NK-92 treated with Interleukin-12 subunit alpha and Interleukin-12 subunit beta, amount 100 ng/mL, for 24 hours (cell line): ENCODE measurements at places on chromosomes 7 and 10.

DNA sequence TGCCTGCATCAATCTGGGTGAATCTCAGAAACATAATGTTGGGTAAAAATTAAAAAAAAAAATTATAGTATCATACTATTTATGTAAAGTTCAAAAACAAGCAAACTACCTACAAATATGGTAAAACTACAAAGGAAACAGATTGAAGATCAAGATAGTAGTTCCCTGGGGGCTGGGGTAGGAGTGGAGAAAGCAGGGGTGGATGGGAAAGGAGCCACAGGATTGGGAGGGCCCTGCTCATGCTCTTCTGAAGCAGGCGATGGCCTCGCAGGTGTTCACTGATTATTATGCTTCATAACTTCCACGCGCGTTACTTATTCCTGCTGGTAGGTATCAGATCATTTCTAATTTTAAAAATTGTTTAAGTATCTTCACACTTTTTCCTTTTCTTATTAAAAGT, 96.0 kb upstream of the GATA3 start:
- no peak for DNase-seq

DNA sequence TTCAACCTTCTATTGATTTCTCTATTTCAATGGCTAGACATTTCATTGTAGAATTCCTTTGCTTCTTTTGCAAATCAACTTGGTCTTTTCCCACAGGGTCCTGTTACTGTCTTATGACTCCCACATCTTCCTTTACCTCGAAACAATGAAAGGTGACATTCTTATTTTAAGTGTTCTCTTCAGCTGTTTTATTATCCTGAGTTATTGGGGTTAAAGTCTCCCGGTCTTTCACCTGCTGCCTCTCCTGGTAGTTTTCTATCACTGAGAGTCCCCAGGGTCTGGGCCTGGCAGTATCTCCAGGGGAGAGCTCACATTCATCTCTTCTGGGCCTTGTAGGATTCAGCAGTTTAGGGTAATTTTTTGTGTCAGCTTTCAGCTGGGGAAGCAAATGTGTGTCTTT, 95.8 kb downstream of the HECW1 start:
- no peak for DNase-seq

DNA sequence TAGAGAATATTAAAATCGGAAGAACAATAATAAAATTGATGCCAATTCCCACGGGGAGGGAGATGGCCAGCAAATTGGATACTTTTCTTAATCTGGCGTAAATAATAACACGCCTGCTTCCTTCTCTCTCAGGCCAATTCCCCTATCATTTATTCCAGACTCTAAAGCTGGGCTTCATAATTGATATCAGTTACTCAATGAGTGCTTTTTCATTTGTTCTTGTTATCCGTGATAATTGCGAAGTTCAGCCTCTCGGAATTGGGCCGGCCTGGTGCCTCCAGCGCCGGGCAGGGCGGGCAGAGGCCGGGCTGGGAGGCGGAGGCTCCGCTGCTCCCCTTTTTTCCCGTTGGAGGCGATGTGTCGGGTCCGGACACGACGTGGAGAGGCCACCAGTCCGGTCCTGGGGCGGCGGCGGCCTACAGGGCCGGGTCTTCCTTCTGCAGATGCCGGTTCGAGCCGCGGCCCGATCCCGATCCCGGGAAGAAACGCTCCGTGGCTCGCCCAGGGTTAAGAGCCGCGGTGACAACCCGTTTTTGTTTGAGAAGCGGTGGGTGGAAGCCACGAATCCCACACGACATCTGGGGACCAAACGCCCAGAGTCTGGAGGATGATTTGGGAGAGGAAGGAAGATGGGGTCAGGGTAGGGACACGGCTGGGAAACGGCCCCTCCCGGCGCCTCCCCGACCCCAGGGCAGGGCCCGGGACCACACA, 13.6 kb downstream of the UNCX start:
- no peak for DNase-seq

DNA sequence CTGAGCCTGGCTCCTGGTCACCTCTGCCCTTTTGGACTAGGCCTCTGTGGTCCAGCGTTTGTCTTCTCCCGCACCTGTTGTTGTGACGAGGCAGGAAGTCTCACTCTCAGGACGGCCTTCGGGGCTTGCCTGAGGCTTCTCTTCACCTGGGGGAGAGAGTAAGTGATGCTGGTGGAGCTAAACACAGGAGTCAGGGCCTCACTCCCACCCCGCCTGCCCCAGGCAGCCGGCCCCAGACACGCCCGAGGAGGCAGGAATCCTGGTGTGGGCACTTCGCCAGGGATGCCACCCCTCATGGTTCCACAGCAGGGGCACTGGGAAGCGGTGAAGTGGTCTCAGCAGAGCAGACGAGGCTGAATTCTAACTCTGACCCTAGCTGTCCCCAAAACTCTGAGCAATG, 42.4 kb downstream of the IL2RA start:
- DNase-seq: no peak

DNA sequence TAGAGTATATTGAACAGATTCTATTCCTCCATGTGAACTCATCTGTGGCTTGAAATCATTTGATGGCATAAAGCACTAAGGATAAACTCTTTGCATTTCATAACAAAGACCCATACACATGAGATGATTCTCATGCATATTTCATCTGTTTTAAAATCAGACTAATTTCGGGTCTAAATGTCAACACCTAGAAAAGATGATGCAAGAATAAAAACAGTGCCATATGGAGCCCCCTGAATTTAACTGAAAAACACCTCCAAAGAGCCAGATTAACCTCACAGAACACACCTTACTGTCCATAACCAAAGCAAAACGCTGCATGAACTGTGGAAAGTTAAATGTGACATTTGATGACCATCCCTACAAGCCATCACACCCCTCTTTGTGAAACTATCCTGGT, 59.7 kb downstream of the ELAPOR2 start:
- DNase-seq: no peak

- DNase-seq: peak; percentile 79
These were observed at the start of gene DENND10 for GRCh38 chr10:119103903-119104653. Gene DENND10, plus strand, starts transcription at chr10:119104113. Its CDS starts 30 bp downstream, at chr10:119104143.

GRCh38 chr10:51048792-51049191, 25.5 kb upstream of the PRKG1 start:
- no peak for DNase-seq

DNA sequence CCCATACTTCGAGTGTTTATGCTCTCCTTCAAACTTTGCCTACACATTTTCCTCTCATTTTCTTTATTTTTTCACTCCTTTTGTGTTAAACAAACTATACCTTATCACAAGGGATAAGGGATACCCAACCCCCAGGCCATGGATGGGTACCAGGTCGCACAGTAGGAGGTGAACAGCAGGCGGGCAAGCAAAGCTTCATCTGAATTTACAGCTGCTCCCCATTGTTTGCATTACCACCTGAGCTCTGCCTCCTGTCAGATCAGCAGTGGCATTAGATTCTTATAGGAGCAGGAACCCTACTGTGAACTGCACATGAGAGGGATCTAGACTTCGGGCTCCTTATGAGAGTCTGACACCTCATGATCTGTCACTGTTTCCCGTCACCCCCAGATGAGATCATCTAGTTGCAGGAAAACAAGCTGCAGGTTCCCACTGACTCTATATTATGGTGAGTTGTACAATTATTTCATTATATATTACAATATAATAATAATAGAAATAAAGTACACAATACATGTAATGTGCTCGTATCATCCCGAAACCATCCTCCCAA, 28.5 kb downstream of the ZC3HC1 start:
- DNase-seq: no peak

DNA sequence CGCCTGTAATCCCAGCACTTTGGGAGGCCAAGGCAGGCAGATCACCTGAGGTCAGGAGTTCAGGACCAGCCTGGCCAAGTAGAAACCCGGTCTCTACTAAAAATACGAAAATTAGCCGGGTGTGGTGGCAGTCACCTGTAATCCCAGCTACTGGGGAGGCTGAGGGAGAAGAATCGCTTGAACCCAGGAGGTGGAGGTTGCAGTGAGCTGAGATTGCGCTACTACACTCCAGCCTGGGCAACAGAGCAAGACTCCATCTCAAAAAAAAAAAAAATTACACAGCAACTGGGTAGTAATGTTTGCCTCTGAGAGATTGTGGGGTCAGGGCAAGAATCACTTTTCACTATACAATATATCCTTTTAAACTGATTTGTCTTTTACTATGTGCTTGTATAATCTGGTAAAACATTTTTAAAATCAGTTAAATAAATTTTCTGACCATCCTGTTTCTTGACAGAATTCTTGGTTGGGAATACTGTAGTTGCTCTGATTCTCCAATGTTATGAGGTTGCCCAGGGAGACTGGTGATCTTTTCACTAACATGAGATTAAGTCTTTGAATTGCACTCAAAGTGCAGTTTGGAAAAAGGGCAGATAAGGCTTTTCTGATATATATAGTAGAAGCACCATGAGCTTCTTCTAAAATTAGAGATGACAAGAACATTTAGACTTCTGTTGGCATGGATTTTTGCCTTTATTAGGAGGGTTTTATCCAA, 1.5 kb downstream of the ENTPD7 start:
- DNase-seq: no peak

DNA sequence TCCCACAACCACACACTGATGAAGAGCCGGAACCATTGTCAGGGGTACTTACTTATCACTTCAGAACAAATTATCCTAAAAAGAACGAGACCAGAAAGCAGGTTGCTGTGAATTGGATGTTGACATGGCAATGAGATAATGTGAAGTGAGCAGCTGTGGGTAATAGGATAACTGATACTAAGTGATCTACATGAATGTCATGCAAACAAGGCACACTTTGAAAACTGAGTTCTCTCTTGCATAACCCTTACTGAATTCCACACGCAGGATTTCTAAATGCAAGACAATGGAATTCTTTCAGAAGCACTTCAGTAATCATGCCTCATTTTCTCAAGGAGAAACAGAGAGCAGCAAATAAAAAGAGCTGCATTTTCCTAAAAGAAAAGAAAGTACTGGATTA, 242.5 kb upstream of the TMEM229A start:
- DNase-seq: no peak

- DNase-seq: no peak
These were observed 91.7 kb downstream of the MLLT10 start for GRCh38 chr10:21625623-21626229.

DNA sequence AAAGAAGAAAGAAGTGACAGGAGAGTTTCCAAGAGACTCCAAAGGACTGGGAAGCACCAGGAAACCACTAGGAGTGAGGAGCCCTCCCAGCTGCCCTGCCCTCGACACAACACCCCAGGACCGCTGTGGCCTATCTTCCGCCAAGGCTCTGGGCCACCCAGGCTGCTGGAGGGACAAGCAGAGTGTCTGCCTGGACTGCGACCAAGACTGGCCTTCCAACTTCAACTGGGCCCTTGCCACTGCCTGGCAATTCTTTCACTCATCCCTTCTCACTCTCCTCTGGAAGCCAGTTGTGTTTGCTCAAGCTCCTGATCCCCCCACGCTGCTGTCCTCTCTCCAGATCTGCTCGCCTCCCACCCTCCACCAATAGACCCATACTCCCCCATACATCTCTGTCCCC, 10.2 kb downstream of the KIAA1549 start:
- DNase-seq: no peak

- no peak for DNase-seq
These were observed 5.4 kb downstream of the IDI1 start for GRCh38 chr10:1043532-1043995.

GRCh38 chr10:60728056-60728455, 50.2 kb upstream of the CDK1 start:
- DNase-seq: no peak

- no peak for DNase-seq
These were observed 9.8 kb upstream of the PARD3 start for GRCh38 chr10:34824870-34825269.

- no peak for DNase-seq
These were observed 302.2 kb downstream of the CCDC3 start for GRCh38 chr10:12699258-12699700.

DNA sequence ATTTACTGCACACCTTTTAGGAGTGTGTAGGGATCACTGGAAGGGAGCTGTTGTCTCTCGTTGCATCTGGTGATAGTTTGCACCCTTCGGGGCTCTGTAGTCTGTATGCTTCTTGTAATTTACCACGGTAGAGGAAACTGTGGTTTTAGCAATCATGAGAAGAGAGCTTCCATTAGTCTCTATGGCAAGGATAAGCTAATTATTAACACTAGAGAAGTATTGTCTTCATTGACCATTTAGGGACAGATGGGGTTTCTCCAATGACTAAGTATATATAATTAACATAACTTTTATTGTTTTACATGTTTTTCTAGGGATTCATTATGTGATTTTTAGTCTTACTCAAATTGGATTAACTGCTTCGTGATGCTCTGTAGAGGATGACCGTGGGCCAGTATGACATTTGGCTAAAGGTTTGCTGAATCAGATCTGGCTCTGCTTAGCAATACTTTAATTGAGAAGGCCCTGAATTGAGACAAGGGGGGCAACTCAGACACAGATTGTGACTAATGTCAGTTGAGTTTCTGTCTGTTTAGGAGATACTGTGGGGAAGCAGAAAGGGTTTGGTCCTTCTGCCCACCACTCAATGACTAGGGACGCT, 8.7 kb downstream of the SLC18A2 start:
- DNase-seq: no peak

DNA sequence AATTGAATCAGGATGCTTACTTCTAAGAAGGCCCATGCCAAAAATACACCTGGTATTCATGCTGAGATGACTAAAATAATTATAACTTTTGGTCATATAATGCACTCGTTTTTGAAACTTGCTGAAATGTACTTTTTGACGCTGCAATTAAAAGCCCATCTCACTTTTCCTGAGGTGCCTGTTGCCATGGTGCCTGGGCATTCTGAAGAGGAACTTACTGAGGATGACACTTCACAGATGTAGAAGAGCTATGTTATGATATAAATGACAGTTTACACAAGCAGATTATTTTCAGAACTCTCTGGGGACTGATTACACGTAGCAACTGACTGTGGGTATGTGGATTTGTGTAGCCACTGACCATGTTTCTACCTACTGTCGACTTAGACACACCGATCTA, 182.4 kb downstream of the TPK1 start:
- no peak for DNase-seq

- DNase-seq: no peak
These were observed 54.9 kb downstream of the POT1 start for GRCh38 chr7:124874644-124875163.

GRCh38 chr7:95886501-95887090, 114.2 kb downstream of the DYNC1I1 start:
- DNase-seq: no peak

DNA sequence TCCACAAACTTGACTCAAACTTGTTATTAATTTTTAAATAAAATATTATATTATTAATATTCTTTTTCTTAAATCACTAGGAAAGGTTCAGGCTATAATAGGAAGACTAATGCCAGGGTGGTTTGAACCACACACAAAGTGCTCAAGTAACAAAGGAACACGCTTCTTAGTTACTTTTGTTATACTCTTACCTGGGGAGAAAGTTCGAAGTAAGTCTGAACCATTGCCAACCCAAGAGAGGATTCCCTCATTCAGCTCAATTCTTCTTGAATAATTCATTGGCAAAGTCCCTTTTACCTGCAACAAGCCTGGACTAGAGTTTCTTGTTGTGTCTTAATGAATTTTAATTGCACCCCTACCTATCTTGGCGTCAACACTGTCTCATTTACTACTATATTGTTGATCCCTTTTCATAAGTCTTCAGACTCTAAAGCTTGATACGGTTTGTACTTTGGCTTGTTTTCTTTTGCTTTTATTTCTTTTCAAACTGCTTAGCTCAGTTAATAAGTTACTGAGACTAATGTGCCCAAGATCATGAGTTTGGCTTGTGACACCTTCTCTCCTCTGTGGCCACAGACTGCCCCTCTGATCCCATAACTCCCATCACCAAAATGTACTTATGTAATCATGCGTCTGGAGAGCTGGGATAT, 10.2 kb upstream of the C10orf67 start:
- no peak for DNase-seq
